Omental fat pad (tissue), 4 donors: ENCODE measurements at places on chromosomes 7 and 10.

DNA sequence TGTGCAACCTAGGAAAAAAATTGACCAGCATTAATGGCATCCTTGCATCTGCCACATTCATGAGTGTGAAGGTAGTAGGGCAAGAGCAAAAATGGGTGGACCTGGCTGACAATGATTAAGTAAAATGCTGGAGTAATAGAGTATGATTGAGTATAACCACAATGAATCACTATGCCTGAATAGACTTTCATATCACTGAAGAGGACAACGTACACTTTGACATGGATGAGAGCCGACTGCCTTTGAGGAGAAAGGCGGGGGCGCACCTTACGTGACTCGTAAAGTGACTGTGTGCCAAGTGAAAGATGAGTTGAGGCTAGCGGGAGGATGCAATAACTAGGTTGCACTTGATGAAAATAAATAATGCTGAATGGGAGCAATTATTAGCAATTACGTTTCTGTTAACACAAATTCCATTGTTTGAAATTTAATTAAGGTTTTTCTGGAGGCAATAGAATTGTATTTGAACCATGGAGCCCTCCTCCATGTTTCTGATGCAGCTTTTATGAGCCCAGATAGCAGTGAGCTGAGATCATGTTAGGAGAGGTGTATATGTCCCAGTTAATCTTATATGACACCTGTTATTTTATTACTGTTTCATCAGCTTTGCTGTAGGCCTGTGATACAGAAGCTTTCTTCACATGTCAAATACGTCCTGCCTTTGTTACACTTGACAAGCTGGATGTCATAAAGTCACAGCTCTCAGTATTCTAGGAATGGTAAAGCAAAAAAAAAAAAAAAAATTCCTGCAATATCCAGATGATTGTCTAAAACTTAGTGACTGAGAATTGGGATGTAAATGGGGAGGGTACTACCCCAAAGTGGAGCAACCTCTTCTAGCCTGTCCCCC is 596.5 kb downstream of the NXPH1 start:
- DNase-seq: no peak

- DNase-seq: no peak
These were observed 186.0 kb upstream of the PRPS1L1 start for GRCh38 chr7:18213652-18214051.

DNA sequence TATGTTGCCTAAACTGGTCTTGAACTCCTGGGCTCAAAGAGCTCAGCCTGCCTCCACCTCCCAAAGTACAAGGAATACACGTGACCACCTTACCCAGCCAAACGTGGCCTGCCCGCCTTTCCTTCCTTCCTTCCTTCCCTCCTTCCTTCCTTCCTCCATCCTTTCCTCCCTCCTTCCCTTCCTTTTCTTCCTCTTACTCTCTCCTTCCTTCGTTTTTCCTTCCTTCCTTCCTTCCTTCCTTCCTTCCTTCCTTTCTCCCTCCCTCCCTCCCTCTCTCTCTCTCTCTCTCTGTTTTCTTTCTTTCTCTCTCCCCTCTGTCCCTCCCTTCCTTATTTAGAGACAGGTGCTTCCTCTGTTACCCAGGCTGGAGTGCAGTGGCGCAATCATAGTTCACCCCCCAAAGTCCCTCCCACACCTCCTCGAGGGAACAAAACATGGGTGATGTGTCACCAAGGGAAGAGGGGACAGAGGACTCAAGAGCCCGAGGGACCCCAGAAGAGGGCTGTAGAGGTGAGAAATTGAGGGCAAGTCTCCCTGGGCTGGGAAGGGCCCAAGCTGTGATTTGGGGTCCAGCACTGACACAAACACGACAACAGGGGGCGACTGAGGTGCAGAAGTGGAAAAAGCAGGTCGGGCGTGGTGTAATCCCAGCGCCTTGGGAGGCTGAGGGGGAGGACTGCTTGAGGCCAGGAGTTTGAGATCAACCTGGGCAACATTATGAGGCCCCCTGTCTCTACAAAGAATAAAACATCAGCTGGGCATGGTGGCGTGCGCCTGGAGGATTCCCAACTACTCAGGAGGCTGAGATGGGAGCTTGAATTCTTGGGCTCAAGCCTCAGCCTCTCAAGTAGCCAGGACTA is 28.1 kb downstream of the EPHB4 start:
- DNase-seq: no peak

- no peak for DNase-seq
These were observed 54.9 kb downstream of the CLIP2 start for GRCh38 chr7:74344132-74344496.

GRCh38 chr7:118075936-118076335 is 108.0 kb upstream of the LSM8 start:
- no peak for DNase-seq

DNA sequence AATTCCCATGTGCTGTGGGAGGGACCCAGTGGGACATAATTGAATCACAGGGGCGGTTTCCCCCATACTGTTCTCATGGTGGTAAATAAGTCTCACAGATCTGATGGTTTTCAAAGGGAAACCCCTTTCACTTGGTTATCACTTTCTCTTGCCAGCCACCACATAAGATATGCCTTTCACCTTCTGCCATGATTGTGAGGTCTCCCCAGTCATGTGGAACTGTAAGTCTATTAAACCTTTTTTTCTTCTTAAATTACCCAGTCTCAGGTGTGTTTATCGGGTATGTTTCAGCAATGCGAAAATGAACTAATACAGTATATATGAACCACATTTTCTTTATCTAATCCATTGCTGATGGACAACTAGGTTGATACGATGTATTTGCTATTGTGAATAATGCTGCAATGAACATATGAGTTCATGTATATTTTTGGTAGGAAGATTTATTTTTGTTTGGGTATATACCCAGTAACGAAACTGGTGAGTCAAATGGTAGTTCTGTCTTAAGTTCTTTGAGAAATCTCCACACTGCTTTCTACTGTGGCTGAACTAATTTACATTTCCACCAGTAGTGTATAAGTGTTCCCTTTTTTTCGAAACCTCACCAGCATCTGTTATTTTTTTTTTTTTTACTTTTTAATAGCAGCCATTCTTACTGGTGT is 70.0 kb upstream of the HGF start:
- DNase-seq: no peak

DNA sequence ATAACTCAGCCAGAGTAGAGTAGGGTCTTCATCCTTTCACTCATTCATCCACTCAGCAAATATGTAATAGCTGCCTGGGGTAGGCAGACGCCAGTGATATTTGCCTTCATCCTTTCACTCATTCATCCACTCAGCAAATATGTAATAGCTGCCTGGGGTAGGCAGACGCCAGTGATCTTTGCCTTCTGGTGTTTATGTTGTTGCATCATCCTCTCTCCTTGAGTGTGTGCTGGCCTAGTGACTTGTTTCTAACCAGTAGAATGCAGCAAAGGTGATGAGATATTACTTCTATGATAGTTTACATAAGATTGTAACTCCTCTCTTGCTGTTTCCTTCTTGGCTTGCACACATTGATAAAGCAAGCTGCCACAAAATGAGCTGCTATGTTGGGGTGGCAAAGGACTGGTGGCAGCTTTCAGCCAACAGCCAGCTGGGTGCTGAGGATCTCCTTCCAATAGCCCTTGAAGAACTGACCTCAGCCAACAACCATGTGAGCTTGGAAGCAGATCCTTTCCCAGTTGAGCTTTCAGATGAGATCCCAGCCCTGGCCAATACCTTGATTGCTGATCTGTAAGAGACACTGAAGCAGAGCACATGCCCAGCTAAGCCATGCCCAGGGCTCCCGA is 23.2 kb upstream of the MTPN start:
- DNase-seq: no peak

DNA sequence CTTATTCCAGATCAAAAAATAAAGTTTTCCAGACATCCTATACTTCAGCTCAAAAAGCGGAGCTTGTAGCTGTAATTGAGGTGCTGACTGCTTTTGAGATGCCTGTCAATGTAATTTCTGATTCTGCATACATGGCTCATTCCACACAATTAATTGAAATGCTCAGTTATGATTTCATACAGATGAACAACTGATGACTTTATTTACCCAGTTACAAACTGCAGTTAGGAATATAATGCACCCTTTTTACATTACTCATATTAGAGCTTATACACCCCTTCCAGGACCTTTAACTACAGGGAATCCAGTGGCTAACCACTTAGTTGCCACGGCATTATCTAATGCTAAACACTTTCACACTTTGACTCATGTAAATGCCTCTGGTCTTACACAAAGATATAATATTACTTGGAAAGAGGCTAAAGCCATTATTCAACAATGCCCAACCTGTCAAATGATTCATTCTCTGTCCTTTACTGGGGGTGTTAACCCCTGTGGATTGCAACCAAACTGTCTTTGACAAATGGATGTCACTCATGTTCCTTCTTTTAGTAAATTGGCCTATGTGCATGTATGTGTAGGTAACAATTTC is 147.3 kb downstream of the ZNF33B start:
- DNase-seq: no peak

GRCh38 chr10:48485711-48486110 is 119.2 kb downstream of the ARHGAP22 start:
- DNase-seq: no peak

GRCh38 chr7:121831801-121832200 is 41.2 kb upstream of the PTPRZ1 start:
- DNase-seq: no peak

GRCh38 chr7:139726485-139726869 is 51.3 kb downstream of the HIPK2 start:
- DNase-seq: no peak

DNA sequence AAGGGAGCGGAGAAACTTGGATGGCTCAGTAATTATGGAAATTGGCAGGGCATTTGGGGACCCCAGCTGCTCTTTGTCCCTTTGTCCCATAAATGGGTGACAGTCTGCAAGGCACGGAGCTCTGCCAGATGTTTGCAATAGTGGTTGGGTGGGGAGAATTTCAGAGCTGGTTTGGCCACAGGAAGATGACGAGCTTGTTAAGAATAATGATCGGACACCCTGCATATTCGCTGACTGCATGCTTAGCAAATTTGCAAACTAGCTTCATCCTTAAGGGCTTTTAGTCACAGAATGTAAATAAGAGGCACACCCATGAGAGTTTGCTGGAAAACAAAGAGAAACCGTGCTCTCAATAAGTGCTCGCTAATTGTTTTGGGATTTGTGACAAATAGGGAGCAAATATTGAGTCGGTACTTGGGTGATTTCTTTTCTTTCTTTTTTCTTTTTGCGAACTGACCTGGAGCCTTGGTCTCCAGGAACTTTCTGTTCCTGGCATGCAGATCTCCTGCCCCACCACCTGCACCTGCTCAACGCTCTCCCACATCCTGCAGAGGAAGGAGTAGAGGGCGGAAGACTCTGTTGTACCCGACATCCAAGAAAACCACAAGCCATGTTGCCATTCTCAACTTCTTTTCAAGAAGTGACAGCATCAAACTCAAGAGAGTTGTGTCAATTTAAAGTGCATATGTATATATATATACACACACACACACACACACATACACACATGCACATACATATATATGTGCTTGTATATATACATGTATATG is 238.9 kb downstream of the CAMK1D start:
- no peak for DNase-seq

DNA sequence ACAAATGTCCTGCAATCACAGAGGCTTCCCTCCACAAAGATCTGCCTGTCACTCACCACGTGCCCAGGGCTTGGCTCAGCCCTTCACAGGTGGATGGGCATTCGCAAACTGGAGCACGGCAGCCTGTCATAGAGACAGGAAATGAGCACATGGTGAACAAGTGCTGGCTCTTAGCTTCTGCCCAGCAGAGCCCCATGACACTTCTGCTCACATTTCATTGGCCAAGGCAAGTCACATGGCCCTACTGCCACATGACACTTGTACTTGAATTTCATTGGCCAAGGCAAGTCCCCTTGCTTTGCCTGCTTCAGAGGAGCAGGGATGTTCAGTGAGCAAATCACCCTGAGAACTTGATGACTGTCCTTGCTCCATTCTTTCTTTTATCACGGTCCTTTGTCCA is 110.8 kb upstream of the PPP2R2D start:
- no peak for DNase-seq

DNA sequence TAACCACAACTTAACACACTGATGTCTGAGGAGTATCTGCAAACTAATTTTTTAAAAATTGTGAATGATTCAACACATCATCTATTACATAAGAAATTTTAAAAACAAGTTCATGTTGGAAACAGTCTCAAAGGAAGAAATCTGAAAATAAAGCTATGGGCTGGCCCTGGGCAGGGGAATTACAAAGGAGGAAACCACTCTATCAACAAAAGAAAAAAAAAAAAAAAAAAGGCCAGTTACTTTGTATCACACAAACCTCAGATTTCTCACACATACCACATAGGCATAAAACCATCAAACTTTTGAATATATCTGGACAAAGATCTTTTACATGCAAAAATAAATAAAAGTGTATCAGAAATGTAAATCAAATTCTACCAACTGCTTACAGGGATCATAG is 20.8 kb downstream of the TIAL1 start:
- DNase-seq: no peak
